ENCODE measurements at places on chromosomes 11 and 22.

GRCh38 chr11:31932879-31933278 lies 121.8 kb upstream of the PAX6 start:
- DNase-seq, result no peak

- DNase-seq, result peak; percentile 51
Observed at GRCh38 chr22:20840646-20841371, 17.8 kb downstream of the PI4KA start.

GRCh38 chr11:110479108-110480101 lies 49.7 kb downstream of the FDX1 start:
- DNase-seq, result no peak

GRCh38 chr11:12218909-12219308 lies 108.5 kb downstream of the MICAL2 start:
- no peak for DNase-seq

DNA sequence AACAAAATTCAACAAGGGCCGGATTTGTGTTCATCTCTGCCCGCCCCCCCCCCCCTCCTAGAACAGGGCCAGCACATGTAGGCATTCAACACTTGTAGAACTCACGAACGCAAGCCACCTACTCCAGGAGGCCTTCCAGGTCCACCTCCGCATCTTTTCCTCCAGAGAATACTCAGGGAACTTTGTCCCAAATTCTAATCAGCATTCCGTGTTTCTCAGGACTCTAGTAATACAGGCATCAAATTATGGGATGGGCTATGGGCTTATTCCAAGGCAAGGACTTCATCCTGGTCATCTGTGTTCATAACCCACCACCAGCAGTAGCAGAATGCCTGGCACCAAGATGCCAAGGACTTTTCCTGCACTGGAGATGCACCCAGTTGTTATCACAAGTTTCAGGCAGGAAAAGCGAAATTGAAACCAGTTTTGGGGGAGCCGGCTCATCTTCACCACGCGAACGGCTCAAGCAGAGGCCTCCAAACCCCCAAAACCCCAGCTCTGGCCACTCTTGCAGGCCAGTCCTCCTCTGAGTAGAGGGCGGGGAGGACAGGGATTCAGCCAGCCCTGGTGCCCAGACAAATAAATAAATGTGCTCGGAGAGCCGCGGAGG lies 462 bp downstream of the UBE2L6 start:
- no peak for DNase-seq

DNA sequence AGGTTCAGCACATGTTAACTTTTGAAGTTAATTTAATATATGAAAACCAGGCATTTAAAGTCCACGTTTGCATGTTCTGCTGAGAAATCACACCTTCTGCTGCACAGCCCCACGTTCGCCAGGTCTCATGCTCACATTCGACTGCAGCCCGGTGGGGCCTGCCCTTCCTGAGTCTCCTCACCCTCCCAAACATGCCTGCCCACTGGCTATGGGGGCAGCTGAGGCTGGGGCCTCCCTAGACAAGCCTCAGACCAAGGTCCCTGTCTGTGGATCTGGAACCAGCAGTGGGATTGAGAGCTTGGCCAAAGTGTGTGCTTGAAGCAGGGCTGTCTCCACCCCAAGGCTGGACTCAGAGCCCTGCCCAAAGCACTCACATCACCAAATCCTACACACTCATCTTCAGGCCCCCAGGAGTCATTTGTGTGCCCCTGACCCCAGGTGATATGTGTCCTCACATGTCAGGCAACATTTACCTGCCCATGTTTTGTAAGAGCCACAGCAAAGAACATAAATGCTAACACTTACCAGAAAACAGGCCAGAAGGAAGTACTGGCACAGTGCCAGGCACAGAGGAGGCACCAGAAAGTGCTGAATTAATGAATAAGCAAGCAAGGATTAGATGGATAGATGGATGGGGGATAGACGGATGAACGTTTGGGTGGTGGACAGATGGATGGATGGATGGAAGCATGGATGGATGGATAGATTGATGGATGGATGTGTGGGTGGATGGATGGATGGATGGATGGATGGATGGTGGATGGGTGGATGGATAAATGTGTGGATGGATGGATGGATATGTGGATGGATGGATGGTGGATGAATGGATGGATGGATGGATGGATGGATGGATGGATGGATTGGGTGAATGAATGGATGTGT lies 9.4 kb upstream of the FADD start:
- no peak for DNase-seq

DNA sequence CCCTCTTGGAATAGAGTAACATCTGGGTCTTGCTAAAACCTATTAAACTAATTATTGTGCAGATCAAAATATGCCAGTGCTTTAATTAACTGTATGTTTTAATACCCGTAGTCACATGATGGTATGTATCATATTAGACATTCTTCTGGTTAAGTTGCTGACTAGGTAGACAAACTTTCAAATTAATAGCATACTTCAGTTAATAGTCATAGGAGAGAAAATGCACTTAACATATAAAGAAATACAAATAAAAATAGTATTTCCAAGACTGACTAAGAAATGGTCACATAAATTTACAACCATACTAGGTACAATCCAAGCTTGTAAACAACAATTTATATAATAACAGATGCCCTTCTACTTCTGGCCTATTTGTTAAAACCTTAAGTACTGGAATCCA lies 7.6 kb upstream of the EXPH5 start:
- no peak for DNase-seq

DNA sequence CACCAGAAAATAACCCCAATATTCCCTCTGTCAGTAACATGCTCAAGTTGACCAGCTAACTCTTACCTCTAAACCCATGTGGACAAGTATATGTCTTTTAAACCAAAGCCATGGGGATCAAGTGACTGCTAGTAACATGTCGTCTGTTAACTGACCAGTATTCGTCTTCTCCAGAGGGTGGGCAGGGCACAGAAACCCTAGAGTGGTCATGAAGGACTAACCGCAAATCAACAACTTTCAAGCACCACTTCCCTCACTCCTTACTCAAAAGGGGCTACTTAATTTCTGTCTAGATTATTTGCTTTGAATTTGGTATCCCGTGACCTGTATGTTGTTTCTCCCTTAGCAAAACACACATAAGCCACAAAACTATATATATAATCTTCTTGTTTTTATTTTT lies 293.2 kb downstream of the SWAP70 start:
- no peak for DNase-seq

GRCh38 chr22:50447576-50448551 lies 27.0 kb downstream of the SBF1 start:
- DNase-seq, result no peak

DNA sequence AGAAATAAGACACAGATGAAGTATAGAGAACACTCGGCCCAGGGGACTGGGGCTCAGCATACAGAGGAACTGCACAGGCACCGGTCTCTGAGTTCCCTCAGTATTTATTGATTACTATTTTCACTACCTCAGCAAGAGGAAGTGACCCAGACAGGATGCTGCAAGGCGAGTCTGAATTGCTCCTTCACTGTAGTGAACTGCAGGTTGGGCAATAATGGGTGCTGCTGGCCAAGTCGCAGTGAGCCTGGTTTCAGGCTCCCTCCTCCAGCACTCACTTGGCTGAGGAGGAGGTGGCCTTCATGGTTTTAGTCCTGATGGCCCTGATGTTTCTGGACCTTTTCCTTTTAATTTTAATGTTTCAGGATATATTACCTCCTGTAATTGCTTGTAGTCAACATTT lies 10.4 kb downstream of the OR52K2 start:
- DNase-seq, result no peak

- DNase-seq, result no peak
Observed at GRCh38 chr22:44337678-44338004, 24.9 kb upstream of the SHISAL1 start.

GRCh38 chr22:36816636-36817524 lies at the start of gene PVALB:
TSS of gene PVALB (minus strand) at chr22:36817035. CDS start at chr22:36817005, 30 bp downstream.
- no peak for DNase-seq

GRCh38 chr11:64620381-64620971 lies 29.5 kb downstream of the SLC22A12 start:
- DNase-seq, result no peak

GRCh38 chr11:19579957-19580356 lies 132.7 kb upstream of the NAV2 start:
- DNase-seq, result no peak

DNA sequence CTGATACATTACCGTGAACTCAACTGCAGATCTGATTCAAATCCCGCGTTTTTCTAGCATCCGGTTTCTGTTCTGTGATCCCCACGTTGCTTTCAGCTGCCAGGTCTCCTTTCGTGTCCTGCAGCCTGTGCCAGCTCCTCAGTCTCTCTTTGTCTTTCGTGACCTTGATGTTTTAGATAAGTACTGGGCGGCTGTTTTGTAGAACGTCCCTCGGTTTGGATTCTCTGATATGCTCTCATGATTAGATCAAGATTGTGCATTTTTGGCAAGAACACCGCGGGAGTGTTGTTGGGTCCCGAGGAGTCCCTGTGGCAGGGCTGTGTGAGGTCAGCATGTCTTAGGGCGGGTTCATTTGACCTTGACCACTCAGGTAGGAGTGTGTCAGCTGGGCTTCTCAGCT lies 38.6 kb downstream of the KCNQ1 start:
- DNase-seq, result no peak

DNA sequence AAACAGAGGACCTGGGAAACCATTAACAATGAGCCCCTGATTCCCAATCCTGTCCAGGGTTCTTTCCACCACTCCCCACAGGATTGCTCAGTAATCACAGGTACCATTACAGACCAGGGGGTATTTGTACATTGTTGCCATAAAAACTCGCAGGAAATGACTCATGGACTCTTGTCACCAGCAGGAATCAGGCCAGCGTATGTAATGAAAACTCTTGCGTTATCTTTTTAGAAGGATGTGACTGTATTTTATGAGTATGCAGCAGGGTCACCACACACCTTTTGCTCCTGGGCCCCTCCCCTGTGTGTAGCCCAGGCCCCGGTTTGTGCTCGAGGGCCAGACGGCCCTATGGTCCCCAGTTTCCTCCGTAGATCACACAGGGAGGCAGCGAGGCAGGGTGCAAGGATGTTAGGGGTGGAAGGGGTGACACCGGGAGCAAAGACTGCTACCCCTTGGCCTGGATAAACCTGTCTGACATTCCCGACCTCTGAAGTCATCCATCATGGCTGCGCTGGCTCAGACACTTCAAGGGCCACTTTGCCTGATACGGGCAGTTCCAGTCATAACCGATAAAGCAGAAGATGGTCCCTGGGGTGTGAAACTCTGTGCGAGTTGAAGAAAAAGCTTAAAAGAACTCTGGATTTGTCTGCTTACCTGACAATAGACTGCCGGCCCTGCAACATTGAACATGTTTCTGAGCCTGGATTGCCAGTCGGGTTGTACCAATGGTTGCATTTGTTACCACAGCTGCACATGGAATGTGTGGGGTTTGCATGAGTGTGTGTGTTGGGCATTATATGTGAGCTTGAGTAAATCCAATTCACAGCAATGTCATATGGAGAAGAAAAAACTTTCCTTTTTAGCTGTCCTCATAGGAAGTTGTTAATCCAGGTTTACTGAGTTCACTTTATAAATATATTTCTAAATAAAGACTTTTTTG lies 56.9 kb downstream of the MICAL2 start:
- DNase-seq, result peak; percentile 49

DNA sequence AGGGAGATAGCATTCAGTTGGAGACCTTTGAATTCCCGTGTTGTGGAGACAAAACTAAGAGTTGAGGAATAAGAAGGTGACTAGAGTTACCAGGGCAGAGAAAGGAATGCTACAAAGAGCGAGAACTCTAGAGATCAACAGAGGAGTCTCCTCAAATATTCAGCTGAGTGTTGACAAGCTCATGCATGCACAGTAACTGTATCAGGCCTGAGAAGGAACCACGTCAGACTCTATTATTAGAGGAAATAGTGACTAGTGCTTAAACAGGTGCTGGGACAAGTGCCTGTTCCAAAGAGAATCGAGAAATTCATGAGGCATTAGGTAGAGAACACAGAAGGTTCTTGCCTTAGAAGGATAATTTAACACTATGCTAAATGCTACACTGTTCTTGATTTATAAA lies 333.8 kb upstream of the CHORDC1 start:
- DNase-seq, result no peak

DNA sequence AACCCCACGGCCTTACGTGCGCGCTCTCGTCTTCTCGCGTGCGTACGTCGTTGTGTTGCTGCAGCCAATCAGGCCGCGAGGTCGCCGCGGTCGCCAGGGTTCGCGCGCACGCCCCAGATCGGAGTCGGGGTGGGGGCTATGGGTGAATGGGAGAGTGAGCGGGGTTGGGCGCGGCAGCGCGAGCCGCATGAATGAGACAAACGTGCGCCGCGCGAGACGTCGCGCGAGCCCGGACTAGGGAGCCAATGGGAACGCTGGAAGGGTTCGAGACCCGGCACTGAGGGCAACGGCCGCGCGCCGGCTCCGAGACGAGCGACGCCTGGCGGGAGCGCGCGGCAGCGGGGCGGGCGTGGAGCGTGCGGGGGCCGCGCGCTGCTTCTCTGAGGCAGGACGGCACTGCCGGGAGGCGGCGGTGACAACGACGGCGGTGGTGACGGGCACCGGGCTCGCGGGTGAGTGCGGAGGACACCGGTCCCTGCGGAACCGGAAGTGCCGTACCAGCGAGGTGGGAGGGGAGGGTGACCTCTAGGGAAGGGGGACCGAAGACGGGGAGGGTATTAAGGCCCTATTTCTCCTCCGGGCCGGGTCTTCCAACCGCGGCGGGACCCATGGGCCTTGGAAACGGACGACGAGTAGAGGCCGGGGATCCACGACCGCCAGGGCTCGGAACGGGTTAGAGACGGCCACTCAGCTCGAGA lies at the start of gene ZDHHC5:
ZDHHC5 (plus strand) TSS at position 379 of the 698 bp plus-strand sequence. CDS start 4,977 bp downstream, outside the sequence.
- peak; percentile 99 for DNase-seq

- no peak for DNase-seq
Observed at GRCh38 chr11:116541460-116541859, 231.3 kb downstream of the BUD13 start.

DNA sequence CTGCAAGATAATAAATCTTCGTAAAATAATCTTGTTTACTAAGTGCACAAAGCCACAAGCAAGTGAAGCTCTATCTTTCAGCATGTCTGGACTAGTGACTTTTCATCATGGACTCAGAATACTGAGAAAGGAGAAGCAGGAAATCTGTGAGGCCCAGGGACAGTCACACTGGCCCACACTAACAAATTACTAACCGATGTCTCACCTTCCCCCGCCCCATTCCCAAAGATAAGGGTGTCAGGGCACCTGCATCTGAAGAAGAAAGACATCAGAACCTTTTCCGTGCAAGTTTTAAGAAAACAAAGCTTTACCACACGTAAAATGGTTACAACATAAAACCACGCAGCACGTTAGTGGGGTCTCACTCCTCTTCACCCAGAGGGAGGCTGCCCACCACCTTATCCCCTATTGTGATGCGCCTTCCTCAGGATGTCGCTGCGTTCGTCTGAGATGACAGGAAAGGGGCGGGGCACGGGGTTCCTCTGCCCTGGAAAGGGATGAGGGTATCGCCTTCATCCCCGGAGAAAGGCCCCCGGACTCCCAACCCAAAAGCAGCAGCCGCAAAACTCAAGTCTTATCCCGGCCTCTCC lies 616 bp downstream of the BTBD10 start:
- peak; percentile 79 for DNase-seq

DNA sequence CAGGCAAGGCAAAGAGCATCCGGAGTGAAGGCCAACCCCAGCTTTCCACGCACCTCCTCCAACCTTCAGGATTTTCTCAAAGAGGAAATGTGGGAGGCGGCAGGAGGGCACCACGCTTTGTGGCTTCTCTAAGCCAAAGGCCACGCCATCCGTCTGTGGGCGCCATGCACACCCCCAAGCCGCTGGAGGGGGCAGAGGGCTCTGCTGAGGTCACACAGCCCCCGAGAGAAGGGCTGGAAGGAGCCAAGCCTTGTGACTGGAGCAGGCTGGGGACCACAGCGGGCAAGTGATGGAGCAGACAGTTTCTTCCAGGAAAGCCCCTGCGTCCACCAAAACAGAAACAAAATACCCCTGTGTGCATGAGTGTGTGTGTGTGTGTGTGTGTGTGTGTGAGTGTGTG lies 527.4 kb downstream of the BRD1 start:
- DNase-seq, result no peak
